ENCODE measurements at places on chromosomes 11 and 22.
A peak's percentile ranks its signal among the peaks of the same experiment; 100 is the strongest.

DNA sequence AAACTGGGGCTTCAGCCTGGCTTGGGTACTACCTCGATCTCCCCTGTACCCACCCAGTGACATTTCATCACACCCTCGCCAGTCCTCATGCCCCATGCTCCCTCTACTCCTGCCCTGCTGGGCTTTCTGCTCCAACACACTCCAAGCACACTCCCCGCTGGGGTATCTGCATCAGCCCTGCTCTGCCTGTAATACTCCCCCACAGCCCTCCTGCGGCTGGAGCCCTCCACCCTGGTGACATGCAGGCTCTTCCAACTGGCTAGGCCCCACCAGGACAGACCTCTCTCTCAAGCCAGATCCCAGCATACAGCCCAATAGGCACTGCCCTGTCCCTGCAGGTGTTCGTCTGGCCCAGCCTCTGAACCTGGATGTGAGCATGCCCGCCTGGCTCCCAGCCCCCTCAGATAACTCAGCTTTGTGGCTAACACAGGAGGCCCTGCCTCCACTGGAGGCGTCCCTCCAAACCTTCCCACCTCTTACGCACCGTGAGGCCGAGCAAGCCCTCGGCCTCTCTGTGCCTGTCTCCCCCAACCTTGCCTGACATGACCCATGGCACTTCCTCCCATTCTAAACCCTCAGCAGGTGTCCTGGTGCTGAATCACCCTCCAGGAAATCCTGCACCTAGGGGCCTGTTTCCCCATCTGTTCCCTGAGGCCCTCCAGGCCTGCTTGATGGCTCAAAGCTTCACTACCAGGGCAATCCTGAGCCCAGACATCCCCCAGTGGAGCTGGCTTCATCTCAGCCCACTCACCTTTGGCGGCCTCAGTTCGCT is 33.5 kb upstream of the TXNRD2 start:
- no peak for DNase-seq

DNA sequence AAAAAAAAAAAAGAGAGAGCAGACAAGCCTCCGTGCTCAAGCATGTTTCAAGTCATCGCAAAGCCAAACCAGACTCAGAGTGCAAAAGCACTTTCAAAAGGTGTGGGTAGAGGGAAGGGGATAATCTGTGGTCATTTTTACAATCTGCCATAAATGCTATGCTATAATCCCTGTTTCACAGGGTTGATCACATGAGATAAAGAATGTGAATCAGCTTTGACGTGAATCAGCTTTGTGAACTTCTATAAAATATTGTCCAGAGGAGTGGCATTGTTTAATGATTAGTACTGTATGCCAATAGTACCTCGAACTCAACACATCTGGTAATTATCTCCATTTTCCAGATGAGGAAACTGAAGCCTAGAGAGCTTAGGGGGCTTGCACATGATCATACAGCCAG is 20.0 kb upstream of the POLD3 start:
- no peak for DNase-seq

- no peak for DNase-seq
Measured at GRCh38 chr11:19907008-19907579, 194.5 kb downstream of the NAV2 start.

DNA sequence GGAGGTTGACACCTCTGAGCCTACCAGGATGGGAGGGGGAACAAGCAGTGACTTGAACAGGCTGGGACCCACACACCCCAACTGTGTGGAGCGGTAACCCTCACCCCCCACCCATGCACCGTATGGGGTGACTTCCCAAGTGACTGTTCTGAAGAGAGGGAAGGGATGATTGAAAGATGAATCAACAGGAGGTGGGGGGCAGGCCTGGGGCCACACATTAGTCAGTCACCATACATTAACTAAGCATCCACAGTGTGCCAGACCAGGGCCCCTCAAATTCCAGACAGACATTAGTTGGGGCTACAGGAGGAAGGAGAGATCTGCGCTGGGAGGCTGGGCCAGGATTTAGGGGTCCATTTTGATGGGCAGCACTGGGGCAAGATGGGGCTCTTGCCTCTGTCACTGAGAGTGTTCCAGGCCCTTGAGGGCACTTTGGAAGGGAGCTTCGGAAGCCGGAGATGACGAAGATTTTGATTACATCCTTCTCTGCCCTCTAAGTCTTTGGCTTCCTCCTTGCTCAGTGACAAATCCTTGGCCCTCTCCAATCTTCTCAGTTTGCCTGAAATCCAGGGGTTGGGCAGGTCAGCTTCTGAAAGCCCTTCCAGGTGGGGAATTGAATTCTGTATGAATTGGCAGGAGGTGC is 966 bp downstream of the SMTN start:
- no peak for DNase-seq

GRCh38 chr11:116164843-116165242 is 607.9 kb downstream of the BUD13 start:
- no peak for DNase-seq

DNA sequence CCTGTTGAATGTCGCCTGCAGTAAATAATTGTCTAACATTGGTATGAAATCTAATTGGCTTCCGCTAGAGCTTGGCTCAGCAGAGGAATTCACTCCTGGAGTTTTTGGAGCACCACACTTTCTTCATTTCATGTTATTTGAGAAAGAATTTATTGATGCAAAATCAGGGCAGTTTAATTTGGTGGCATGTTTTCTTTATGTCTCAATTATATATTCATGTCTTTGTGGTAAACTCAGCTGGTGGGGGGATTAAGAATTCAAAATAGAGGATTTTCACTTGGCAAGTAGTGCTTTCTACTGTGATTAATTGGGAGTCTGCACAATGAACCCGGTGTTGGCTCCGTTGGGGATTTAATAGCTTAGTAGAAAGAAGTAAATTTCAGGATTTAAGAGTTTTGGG is 784.4 kb downstream of the NTM start:
- DNase-seq: no peak

GRCh38 chr11:45146072-45147016 is at the start of gene PRDM11:
TSS of gene PRDM11 (plus strand) at chr11:45146639. CDS start at chr11:45181767, 35,128 bp downstream.
- peak; percentile 59 for DNase-seq

GRCh38 chr11:19225123-19225522 is 15.6 kb downstream of the E2F8 start:
- DNase-seq: no peak

- DNase-seq: no peak
Measured at GRCh38 chr11:925158-925495, 543 bp upstream of the AP2A2 start.

Measured in activated naive CD4-positive, alpha-beta T cell (primary cell).